ENCODE measurements at places on chromosomes 11 and 22.
A peak's percentile ranks its signal among the peaks of the same experiment; 100 is the strongest.

- DNase-seq = no peak
These were observed 820.3 kb upstream of the FAT3 start for GRCh38 chr11:91404344-91404743.

GRCh38 chr22:24178502-24179440, 2.5 kb upstream of the SUSD2 start:
- no peak for DNase-seq

- no peak for DNase-seq
These were observed at the start of gene SCGB1D4 for GRCh38 chr11:62298975-62299374. TSS of gene SCGB1D4 (minus strand) at chr11:62299075. CDS start at chr11:62299010, 65 bp downstream.

DNA sequence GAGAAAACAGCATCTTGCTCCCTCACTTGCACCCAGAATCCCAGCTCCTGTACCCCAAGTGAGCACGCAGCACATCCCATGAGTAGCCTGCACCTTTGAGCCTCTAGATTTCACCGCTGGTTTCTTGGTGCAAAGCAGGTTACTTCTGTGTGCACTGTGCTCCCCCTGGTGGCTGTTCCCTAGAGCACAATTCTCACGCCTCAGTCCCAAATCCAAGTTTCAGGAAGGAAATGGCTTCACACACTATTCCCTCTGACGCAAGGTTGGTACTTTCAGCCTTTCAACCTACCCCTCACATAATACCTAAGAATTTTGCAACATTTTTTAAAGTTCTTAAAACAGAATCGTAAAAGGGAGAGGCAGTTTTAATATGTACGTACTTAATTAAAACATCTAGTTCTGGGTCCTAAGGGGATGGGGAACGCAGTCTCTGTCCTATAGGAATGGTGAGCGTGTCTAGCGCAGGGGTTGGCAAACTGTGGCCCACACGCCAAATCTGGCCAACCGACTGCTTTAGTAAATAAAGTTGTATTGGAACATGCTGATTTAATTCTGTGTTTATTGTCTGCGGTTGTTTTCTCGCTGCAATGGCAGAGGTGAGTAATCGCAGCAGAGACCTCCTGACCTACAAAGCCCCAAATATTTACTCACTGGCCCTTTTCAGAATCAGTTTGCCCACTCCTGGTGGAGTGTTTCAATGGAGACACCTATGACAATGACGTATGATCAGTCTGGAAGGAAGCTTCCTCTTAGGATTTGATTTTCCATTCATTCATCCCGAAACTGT, 27.5 kb downstream of the DHCR7 start:
- no peak for DNase-seq

DNA sequence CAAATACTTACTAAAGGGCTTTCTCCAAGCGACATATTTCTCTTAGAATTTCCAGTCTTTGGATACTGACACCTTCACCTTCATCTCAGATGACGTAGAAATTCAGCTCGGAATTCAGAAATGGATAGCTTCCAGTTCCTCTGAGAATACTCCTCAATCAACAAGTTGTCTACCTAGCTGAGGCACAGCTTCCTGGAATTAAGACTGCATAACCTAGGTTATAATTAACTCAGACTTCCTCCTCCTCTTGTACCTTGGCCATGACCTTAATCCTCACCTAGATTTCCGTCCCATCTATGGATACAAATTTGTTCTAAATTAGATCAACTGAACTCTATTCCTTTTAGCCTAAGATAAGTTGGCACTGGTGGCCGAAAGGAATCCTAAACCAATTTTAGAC, 17.4 kb downstream of the ATP5MG start:
- DNase-seq = no peak

DNA sequence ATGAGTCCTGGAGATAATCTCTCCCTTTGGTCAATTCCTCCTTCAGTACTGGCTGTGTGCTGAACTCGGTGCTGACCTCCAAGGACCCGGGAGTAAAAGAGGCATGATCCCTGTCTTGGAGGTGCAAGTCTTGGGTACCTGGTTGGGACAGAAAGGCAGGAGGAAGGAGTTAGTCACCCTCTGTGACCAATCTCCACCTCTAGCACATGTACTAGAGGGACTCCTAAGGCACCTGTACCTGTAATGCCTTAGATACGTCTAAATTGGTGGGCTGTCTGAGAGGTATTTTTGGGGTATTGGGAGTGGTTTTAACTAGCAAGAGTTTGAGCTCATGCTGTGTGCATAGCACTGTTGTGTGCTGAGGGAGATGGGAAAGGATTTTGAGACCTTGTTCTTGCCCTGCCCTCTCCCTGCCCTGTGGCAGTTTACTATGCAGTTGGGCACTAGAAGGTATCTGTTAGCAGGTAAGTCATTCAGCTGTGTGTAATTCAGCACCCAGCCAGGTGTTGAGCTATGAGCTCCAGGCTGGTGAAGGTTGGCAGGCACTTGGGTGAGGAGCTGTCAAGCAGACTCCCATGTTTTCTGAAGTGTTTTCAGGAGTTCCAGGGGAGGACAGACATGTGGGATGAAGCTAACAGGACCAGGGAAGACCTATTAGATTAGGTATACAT, 2.5 kb downstream of the PANX1 start:
- no peak for DNase-seq

DNA sequence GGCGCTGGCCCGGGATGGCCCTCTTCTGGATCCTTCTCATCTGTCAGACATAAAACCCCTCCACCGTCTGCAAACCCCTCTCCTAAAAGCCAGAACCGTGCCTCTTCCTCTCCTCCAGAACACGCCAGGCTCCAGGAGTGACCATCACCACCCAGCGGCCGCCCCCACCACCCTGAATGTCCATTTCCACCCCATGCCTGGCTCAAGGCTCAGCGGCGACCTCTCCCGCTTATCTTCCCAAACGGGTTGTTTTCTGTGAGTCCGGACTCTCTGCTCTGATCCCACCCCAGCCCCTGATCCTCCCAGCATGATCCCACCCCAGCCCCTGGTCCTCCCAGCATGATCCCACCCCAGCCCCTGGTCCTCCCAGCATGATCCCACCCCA, 37.6 kb downstream of the CELSR1 start:
- DNase-seq = no peak

- no peak for DNase-seq
These were observed 72.1 kb upstream of the YWHAH start for GRCh38 chr22:31872209-31872608.

GRCh38 chr11:104522650-104523049, 358.7 kb upstream of the PDGFD start:
- DNase-seq = no peak

DNA sequence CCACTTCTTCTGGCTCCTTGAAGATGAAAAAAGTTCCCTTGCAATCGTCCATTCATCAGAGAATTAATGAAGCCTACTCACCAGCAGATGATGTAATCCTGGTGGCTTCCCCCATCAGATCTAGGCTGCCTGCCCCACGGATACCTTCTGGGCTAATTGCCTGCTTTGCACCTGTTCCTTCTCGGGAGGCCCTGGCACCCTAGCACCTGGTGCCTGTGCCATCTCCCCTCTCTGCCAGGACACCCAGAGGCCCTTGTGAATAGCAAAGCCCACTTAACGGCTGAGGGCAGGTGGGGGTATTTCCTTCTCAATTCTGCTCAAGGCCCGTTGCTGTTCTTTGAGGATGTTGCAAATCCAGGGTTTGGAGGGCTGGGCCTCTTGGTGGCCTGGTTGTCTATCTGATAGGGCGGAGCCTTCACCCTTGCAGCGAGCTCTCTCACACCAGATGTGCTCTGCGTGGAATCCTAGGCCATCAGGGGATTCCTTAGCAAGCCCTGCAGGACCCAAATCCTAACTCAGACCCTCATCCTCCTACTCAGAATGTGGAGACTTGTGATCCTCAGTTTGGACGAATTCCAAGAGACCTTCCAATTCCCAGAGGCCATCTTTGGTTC, at the start of gene LMO2:
LMO2 (minus strand) TSS at position 363 of the 614 bp plus-strand sequence. CDS start 22,360 bp downstream, outside the sequence.
- peak; percentile 80 for DNase-seq

DNA sequence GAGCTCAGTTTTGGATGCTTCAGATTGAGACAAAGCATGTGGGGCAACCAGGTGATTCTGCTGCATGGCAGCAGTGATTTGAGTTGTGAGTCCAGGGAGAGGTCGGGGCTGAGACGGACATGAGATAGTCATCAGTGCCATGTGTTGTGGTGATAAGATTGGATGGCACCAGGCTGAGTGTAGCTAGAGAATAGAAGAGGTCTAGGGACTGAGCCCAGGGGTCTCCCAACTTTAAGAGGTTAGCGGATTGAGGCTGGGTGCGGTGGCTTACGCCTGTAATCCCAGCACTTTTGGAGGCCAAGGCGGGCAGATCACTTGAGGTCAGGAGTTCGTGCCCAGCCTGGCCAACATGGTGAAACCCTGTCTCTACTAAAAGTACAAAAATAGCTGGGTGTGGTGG, 6.3 kb upstream of the CTSD start:
- no peak for DNase-seq

DNA sequence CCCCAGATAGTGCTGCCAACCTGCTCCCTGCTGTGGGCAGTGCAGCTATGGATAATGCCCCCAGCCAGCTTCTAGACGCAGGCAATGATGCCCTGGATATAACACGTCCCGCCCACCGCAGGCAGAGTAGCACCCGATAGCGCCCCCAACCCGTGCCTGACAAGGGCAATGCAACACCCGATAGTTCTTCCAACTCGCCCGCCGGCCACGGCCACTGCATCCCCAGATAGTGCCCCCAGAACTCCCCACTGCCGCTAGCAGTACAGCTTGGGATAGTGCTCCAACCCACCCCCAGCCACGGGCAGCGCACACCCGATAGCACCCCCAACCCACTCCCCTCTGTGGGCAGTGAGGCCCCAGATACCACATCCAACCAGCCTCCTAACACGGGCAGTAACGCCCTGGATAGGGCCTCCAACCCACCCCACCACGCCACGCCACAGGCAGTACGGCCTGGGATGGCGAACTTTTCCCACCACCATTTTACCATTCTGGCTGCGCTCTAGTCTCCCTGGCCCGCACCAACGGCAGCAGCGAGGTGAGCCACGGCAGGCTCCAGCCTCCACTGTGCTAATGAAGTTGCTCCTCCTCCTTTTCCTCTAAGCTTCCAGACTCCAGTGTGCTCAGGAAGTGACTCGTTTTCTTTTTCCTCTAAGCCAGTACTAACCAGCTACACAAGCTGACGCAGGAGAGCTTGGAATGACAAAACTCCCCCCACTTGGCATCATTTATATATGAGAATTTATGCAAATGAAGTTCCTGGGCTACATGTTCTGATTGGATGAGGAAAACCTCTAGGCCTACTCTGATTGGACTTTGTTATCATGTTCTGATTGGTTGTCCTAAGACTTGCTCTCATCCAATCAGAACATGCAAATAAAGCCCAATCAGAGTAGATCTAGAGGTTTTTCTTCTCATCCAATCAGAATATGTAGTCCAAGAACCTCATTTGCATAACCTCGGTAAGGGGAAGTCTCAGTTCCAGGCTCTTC, 3.0 kb upstream of the RFPL3 start:
- no peak for DNase-seq

DNA sequence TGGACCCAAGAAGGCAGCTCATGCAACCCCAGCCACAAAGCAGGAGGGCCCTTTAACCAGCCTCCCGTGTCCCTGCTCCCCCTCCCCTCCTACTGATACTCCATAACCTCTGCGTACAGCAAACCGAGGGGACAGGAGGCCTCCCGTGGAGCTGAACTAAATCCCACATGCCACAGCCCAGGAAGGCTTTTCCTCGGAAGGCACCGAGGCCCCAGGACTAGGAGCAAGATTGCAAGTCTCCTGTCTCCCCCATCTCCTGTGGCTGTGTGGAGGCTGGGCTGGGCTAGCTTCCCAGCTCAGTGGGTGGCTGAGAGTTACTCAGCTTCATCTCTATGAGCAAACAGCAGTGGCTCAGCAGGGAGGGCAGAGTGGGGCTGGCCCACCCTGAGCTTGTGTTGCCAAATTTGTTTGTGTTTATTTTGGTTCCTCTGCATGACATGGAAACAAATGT, 62.7 kb upstream of the NECTIN1 start:
- no peak for DNase-seq

DNA sequence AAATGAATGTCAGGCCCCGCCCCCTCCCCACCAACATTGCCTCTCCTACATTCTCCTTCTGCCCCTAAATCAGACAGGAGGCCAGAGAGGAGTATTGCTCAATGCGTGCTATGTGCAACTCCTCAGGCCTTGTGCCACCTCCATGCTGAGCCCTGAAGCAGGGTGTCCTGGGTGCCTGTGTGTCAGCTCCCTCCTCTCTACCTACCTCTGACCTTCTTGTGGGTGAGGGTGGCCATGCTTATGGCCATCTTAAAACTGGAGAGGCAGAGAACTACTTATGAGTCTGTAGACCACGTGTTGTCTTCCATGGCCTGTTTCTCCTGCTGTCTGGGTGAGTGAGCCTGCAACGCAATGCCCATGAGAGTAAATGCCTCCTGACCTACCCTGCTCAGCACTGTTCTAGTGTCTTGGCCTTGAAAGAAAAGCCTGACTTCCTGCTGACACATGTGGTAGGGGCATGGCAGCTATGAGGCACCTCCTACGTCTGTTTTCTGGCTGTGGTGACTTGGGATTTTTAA, 10.5 kb downstream of the MCAM start:
- DNase-seq = peak; percentile 22

GRCh38 chr11:131099746-131100145, 183.5 kb upstream of the SNX19 start:
- no peak for DNase-seq

DNA sequence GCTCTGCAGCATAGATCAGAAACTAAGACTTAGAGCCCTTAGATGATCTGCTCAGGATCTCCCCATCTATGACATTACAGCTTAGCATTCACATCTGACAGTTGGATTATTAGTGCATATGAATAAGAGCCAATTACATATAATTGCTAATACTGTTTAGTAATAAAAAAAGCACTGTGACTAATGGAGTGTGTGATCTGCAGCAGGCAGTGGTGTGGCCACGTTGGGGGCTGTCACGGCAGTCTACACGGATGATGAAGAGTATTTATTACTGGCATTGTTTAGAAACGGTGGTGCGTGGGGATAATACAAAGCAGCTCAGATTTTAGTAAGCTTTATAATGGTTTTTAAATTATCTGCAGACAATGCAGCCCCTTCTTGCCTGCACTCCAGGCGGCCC, 93.5 kb upstream of the TIMP3 start:
- no peak for DNase-seq

DNA sequence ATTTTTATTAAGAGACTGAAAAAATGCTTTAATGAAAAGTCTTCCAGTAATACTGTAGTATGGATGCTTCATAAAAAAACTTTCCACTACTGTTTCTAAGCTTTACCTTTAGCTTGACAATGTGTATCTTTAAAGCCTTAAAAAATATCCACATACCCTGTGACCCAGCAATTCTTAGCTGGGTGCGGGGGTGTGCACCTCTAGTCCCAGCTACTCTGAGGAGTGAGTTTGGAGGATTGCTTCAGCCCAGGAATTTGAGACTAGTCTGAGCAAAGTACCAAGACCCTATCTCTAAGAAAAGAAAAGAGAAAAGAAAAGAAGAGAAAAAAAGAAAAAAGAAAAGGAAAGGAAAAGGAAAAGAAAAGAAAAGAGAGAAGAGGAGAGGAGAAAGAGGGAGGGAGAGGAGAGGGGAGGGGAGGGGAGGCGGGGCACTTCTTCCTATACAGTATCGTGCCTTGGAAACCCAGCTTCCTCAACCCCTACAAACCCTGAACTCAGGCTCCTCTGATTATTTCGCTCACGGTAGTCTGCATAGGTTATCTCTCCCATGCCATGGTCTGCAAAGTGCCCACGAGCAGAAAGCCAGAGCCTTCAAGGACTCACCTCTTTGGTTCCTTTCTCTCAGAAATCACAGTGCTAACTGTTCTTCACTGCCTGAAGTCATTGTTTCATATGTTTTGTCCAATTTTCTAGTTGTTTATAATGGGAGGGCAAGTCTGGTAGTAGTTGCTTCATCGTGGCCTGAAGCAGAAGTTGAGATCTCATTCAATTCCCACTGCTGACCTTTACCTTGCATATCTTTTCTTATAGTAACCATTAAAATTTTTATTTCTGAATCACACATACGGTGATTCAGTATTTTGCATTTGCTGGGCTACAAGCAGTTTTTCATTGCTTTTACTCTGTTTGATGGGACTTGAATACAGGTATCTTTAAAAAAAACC, 82.2 kb downstream of the FAM83F start:
- DNase-seq = peak; percentile 22

GRCh38 chr11:118437208-118438125, 1.2 kb downstream of the KMT2A start:
- no peak for DNase-seq

Data from GF-D8 (cell line).